Cerebellum (tissue), 4 donors: ENCODE measurements at places on chromosomes 12 and 14. TPM values are rescaled to one million over a fixed set of nuclear protein-coding genes. Genes with fewer than 3 reads are reported as not detected.

The TMBIM6 gene
- total RNA-seq = 244 TPM

The TOMM20L gene
- not detected for total RNA-seq

The TMEM63C gene
- total RNA-seq = 16.9 TPM

The SMCO2 gene
- total RNA-seq = not detected

The GPRC5A gene
- 0.36 TPM for total RNA-seq

The PLCZ1 gene
- total RNA-seq = 0.82 TPM

The PLEKHG7 gene
- not detected for total RNA-seq

The NTS gene
- total RNA-seq = 1.2 TPM

The METTL3 gene
- 77.7 TPM for total RNA-seq

The ABCD2 gene
- 3.5 TPM for total RNA-seq

The PLBD1 gene
- 1.6 TPM for total RNA-seq

The IL22 gene
- total RNA-seq = 0.82 TPM

The TAS2R50 gene
- 17.1 TPM for total RNA-seq

The PRB2 gene
- total RNA-seq = not detected

The HSP90AA1 gene
- 271 TPM for total RNA-seq

The FOXG1 gene
- 0.09 TPM for total RNA-seq

The SLCO1A2 gene
- total RNA-seq = 5.9 TPM

The CABP1 gene
- total RNA-seq = 3.3 TPM

The MAPK1IP1L gene
- 30.8 TPM for total RNA-seq

The HAL gene
- 0.73 TPM for total RNA-seq

The CPNE6 gene
- 0.36 TPM for total RNA-seq

The DACT1 gene
- 47.7 TPM for total RNA-seq

The MCRS1 gene
- 25.5 TPM for total RNA-seq

The RASAL1 gene
- 0.27 TPM for total RNA-seq

The DLST gene
- 43.9 TPM for total RNA-seq

The CISTR gene
- total RNA-seq = not detected

The POTEG gene
- not detected for total RNA-seq

The IRAK3 gene
- 12.6 TPM for total RNA-seq

The GNB3 gene
- 5.5 TPM for total RNA-seq

The NELL2 gene
- 554 TPM for total RNA-seq

The AQP2 gene
- not detected for total RNA-seq

The GLIPR1 gene
- 2.9 TPM for total RNA-seq

The C12orf54 gene
- not detected for total RNA-seq

The CDK2 gene
- total RNA-seq = 25.7 TPM

The CLEC12A gene
- not detected for total RNA-seq

The NAV3 gene
- total RNA-seq = 132 TPM

The E2F7 gene
- total RNA-seq = 9.3 TPM

The KRT1 gene
- 0.64 TPM for total RNA-seq

The ADGRD1 gene
- 4.3 TPM for total RNA-seq

The CCDC38 gene
- not detected for total RNA-seq

The TUBA1C gene
- 46.1 TPM for total RNA-seq

The ARHGEF25 gene
- total RNA-seq = 25.7 TPM
